T-helper 2 cell (primary cell): ENCODE measurements at places on chromosomes 7 and 10.

DNA sequence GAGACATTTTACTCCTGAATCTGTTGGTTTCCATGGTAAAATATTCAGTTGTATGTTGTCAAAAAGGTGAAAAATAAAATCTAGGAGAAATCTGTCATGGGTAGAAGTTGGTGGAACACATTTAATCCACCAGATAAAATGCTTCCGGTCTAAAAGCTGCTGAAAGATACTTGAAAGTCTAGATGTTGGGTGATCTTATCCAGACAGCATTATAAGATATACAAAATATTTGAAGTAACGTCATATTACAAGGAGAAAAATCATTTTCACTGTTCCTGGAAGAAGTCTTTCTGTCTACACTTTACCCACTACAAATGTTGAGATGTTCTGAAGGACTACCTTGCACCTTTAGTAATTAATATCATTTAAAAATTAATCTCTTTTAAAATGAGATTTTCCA, 40.9 kb downstream of the CALD1 start:
- DNase-seq = no peak

GRCh38 chr7:159036916-159037605, 107.6 kb downstream of the VIPR2 start:
- DNase-seq = no peak

DNA sequence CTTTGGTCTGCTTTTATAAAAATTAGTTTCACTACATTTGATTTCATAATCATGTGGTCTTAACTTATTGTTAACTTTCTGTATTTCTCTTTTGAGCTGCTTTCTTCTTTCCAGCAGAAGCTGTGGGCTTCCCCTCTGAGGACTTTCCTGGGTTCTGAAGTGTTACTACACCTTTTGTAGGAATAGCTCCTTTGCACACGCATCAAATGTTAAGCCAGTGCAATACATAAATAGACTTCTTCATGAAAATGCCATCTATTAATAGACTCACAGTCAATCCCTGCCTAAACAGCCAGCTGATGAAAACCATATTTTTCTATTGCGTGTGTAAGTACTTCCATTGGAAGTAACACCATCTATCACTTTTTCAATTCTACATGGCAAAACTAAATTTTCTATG, 1.5 kb downstream of the ABCB4 start:
- DNase-seq = no peak

GRCh38 chr10:29181936-29182335, 106.9 kb upstream of the LYZL1 start:
- DNase-seq = no peak

DNA sequence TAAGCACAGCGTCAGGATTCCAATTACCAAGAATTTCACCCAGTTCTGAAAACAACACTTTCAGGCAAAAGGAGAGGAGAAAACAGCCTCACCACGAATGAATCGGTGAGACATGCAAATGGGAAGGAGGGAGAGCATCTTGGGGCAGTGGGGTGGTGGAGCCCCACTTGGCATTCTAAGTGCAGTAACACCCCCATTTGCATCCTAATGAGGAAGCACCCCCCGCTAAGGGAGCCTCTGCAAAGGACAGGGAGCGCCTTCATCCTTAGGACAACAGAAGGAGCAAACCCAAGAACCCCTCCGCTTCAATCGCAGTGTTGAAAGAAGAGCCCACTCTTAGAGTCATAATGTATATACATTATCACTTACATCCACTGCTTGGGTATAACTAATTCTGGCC, 46.8 kb downstream of the NRAP start:
- no peak for DNase-seq

DNA sequence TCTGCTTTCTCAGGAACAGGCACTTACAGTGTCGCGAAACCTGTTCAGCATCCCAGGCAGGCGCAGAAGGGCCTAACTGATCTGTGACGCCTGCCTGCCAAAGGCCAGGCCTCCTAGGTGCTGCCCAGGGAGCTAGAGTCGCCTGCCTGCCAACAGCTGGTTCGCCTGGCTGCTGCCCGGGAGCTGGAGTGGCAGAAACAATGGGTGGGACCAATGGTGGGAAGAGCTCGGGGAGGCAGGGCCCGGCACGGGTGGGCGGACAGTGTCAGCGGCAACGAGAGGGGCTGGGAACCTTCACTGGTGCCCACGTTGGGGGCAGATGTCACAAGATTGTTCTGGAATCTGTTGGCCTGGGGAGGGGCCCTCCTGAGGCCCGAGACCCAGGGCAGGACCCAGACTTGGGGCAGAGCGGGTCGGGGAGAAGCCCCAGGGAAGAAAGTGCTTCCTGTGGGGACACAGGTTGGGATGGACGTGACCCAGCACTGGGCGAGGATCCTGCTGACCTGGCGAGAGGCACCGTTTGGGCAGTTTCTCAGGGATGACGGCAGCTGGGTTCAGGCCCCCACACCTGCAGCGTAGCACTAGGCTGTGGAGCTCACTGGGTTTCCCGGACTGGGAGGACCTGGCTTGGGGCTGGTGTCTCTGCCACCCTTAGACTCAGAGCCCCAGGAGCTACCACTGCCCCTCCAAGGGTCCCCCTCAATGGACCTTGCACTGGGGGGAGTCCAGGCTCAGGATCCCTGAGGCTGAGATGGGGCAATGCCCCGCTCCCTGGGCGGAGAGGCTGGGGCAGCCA, 181.8 kb downstream of the ELFN1 start:
- no peak for DNase-seq
